ENCODE measurements at places on chromosomes 5 and 9.

DNA sequence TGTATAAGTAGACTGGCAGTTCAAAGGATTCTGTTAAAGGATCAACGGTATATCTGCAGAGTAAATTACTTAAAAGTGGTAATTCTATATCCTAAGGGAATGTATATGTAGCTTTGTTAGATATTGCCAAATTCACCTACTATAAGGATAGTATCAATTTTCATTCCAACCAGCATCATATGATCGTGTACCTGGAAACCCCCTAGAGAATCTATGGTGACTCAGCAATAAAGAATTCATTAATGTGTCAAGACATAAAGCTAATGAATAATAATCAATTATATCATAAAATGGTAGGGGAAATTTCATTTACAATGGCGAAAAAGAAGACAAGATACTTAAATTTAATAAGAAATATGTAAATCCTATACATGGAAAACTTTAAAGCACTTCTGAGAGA is 234.1 kb upstream of the ACTBL2 start:
- no peak for DNase-seq

- DNase-seq: no peak
Observed at GRCh38 chr9:135898634-135899407, 8.5 kb downstream of the CAMSAP1 start.

DNA sequence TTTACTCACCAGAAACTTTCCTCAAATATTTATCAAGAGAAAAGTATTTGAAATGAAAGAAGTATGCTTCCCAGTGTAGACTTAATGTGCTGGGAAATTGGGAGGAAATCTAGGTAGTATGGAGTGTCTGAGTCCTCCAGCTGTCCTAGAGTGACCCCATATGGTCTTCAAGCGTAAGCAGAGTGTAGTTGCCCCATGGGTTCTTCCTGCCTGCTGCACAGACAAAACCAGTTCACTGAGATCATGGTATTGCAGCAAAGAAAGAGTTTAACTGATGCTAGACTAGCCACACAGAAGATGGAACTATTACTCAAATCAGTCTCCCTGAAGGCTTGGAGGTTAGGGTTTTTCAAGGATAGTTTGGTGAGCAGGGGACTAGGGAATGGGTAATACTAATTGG is 114.9 kb upstream of the PRLR start:
- DNase-seq: no peak

- DNase-seq: no peak
Observed at GRCh38 chr9:131727795-131728545, 11.9 kb downstream of the RAPGEF1 start.
